ENCODE measurements at places on chromosomes 11 and 22. TPM values are rescaled to one million over a fixed set of nuclear protein-coding genes. Genes with fewer than 3 reads are reported as not detected.
A peak's percentile ranks its signal among the peaks of the same experiment; 100 is the strongest.

The GRIA4 gene
- 0.79 TPM for total RNA-seq

DNA sequence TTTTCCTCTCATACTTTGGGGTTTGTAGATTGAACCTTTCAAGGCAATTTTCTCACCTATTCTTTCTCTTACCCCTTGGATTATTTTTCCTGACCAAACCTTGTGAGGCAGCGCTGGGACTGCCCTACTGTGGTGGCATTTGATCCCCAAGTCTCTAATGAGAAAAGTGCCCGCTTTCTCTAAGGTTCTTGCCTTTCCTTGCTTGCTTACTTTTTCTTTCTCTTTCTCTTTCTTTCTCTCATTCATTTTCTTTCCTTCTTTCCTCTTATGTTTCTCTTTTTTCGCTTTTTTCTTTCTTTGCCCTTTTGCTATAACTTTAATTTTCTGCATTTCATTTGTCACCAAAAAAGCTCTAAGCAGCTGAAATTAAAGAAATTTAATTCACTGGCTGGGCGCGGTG lies 40.7 kb upstream of the ADSL start:
- no peak for DNase-seq

DNA sequence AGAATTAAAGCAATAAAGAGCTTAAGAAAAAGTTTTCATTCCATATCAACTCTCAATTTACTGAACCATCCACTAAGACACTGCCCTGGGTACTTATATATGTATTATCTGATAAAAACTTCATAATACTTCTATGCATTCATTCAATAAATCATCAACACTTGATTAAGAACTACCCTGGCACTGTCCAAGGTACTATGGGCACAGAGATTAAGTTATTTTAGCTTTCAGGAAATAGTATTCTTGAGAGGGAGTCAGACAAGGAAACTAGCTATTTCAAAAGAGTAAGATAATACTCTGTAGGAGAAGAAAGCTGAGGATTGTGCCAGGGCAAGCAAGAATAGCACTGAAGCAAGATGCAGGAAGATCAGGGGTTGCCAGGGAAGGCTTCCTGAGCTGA lies 640.8 kb downstream of the FAM181B start:
- no peak for DNase-seq

GRCh38 chr11:111417011-111417765 lies 38.1 kb upstream of the POU2AF1 start:
- no peak for DNase-seq

DNA sequence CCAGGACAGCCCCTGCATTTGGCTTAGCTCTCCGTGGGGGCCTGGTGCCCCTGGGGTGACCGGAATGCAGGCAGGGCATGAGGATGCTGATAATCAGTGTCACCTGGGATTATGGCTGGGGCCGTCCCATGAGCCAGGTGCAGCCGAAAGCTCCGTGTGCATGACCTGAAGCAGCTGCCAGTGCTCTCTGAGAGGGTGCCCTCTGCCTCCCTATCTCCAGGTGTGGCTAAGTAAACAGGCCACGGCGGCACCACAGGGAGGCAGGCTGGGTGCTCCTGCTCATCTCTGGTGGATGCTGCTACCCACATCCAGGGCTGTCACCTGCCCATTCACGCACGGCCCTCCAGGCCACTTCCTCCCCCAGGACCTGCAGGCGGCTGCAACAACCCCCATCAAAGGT lies 29.8 kb downstream of the DUSP8 start:
- DNase-seq = peak; percentile 43

The FGF19 gene
- total RNA-seq = not detected

- no peak for DNase-seq
Measured at GRCh38 chr11:57071829-57072228, 83.1 kb downstream of the OR5AK2 start.

GRCh38 chr11:131136486-131136885 lies 220.2 kb upstream of the SNX19 start:
- DNase-seq = no peak

All from transverse colon (tissue), 4 donors.